ENCODE measurements at places on chromosomes 6 and 20. TPM values are rescaled to one million over a fixed set of nuclear protein-coding genes. Genes with fewer than 3 reads are reported as not detected.

The MLN gene
- not detected for total RNA-seq

The C20orf202 gene
- total RNA-seq = under 0.01 TPM

The NNAT gene
- total RNA-seq = not detected

The CLDN20 gene
- total RNA-seq = not detected

The ADTRP gene
- total RNA-seq = 25.3 TPM

The TMEM170B gene
- total RNA-seq = 0.34 TPM

The GTF2H4 gene
- 6.5 TPM for total RNA-seq

The UBE2V1 gene
- total RNA-seq = 47.8 TPM

The EHMT2 gene
- 13.7 TPM for total RNA-seq

The CST1 gene
- not detected for total RNA-seq

The PPP1R3G gene
- total RNA-seq = 0.34 TPM

The CLIC5 gene
- total RNA-seq = not detected

The SLC13A3 gene
- total RNA-seq = 3.3 TPM

The GPX5 gene
- not detected for total RNA-seq

The TTPAL gene
- 15.7 TPM for total RNA-seq

The KCNG1 gene
- total RNA-seq = 145 TPM

The HLA-DPA1 gene
- total RNA-seq = 0.14 TPM

The CCN6 gene
- not detected for total RNA-seq

The MMP24OS gene
- total RNA-seq = 8.7 TPM

The TFAP2A gene
- 23.2 TPM for total RNA-seq

The SIRPD gene
- total RNA-seq = not detected

The RHAG gene
- total RNA-seq = not detected

The PKIB gene
- 3.3 TPM for total RNA-seq

The IRF4 gene
- total RNA-seq = under 0.01 TPM

The CNBD2 gene
- 1.1 TPM for total RNA-seq

The VWA7 gene
- 1.00 TPM for total RNA-seq

The KCNK15 gene
- 0.14 TPM for total RNA-seq

The SNAP25 gene
- total RNA-seq = not detected

The NOTCH4 gene
- 0.28 TPM for total RNA-seq

The CTSZ gene
- 119 TPM for total RNA-seq

The OGFRL1 gene
- 10.6 TPM for total RNA-seq

The SPATA25 gene
- 1.00 TPM for total RNA-seq

The SNAP91 gene
- 0.07 TPM for total RNA-seq

The OR2H1 gene
- total RNA-seq = not detected

The UNC5CL gene
- 0.14 TPM for total RNA-seq
